Activated CD4-positive, CD25-positive, alpha-beta regulatory T cell treated with anti-CD3 and anti-CD28 coated beads, Interleukin-2, amount 50 U/mL, for 72 hours (primary cell): ENCODE measurements at places on chromosomes 1 and 21.

GRCh38 chr1:97461782-97462181 is 459.1 kb downstream of the DPYD start:
- no peak for DNase-seq

GRCh38 chr1:244183037-244183436 is 132.0 kb downstream of the ZBTB18 start:
- no peak for DNase-seq

DNA sequence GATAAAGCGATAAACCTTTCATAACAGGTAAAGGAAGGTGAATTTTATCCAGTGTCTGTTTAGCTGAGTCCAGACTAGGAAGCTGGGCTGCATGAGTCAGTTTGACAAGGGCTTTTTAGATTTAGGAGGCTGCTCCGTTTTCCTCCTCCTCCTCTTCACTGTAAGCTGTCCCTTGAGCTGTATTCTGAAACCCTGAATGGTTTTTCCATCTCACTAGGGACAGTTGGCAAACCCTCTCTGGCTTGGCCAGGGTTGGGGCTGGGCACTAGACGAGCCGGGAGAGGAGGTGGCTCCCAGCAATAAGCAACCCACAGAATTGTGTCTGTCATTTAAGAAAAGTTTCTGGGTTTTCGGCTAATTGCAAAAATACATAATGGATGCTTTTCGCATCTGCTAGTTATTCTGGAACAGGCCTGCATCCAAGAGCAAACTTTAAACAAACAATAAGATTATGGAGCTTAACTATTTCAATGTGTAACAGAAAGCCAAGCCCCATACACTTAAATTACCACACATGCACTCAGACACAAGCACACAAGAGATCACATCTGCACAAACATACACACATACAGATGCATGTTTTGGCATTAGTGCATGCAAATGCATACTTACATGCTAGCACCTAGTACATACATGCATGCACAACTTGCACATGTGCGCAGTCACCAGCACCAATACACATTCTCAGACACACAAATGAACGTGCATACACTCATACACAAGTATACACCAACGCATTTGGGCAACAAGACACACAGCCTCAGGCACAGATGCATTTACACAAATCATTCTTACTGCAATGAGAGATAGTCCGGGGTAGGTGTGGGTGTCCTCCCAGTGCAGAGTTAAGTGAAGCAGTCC is 27.8 kb upstream of the FOXE3 start:
- DNase-seq = no peak

GRCh38 chr1:171350594-171350993 is 36.6 kb downstream of the FMO4 start:
- DNase-seq = no peak

- DNase-seq = no peak
Measured at GRCh38 chr1:218565377-218565776, 220.2 kb downstream of the TGFB2 start.

DNA sequence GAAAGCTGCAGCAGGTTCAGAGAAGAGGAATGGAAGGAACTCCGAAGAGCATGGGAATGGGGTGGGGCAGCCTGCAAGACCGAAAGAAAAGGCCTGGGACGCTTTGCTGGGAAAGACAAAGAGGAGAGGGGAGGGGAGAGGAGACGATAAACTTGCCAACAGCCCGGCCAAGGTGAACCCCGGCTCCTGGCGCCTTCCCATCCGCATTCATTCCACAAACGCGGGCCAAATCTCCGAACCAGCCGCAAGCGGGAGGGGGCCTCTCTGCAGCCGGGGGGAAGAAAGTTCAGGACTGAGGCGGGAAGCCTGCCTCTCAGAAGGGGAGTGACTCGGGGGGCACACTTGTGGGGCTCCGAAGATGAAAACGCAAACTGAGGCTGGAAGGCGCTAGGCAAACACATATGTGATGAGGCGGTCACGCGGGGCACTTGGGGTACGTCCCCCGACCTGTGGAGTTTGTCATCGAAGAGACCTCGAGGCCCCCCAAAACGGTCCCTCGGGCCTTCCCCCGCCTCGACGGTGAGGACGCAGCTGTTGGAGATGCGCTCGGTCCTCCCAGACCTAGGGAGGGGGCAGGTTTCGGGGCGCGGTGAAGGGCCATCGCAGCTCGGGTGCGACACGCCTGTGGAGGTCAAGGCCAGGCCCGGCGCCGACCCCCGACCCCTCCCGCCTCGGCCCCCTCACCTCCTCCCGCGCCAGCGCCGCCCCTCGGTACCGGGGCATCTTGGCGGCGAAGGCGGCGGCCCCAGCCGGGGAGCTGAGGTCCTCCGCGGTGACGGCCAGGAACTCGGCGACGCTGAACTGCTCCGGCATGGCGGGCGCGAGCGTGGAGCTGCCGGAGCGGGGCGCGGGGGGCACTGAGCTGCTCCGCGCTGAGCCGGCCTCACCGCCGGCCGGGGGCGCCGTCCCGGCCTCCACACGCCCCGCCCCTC is at the start of gene ASAP3:
Gene ASAP3, minus strand, starts transcription at position 859 of the 932 bp plus-strand sequence. Its CDS starts 46 bp downstream, at position 813.
- peak; percentile 37 for DNase-seq

DNA sequence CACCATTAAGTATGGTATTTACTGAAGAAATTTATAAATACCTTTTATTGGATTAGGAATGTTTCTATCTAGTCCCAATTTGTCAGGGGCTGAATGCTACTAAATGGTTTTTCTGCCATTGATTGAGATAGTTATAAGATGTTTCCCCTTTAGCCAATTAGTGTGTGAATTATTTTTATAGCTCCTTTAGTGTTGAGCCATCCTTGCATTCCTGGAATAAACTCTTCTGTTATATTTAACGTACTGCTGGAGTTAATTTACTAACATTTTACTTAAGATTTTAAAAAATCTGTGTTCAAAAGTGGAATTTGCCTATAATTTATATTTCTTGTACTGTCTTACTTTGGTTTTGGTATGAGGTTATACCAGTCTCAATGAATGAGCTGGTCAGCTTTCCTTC is 25.4 kb upstream of the LRRC3 start:
- no peak for DNase-seq

- DNase-seq = no peak
Measured at GRCh38 chr1:183327434-183328290, 90.5 kb downstream of the NMNAT2 start.

DNA sequence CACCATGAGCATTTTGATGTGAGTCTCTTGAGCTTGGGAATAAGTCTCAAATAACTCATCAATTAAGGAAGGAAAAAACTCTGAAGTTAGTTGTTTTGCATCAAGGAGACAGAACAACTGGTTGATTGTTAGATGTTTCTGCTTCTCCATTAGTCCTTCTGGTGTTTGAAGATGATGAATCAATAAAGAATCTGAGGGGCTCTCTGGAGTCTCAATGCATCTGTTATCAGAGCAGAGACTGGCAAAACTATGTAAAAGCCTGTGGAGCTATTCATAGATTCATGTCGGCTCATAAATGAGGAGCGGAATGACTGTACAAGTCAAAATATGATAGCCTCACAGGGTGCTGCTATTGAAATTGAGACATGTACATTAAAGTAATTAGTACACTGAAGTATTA is 73.3 kb upstream of the ZC3H11B start:
- DNase-seq = no peak

DNA sequence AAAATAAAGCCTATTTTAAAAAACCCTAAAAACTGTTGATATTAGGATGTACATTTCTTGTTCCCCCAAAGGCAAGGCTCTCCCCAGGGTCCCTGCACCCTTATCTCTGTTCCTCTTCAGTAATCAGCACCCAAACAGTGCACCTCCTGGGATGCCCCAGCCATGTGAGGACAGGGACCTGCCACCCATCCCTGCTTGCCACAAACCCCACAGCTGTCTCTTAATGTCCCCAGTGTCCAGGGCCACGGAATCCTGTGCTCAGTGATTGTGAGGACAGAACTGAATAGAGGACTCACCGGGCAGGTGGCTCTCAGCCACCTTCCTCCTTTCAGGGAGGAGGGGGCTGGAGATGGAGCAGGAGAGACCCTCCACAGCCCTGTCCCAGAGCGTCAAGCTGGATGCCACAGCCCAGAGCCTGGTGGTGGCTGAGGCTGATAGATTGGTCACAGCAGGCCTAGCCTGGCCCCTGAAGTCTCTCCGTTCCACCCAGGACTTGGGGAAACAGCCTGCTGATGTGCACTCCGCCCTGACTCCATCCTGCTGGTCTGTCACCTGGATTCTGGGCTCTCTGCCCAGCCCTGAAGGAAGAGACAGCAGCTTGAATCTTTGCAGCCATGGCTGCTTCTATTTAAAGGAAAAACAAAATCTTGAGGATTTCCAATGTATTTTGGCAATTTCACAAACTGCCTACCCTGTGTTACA is 23.1 kb downstream of the RNF187 start:
- no peak for DNase-seq

GRCh38 chr21:33490991-33491372 is 534 bp downstream of the DNAJC28 start:
- DNase-seq = no peak

DNA sequence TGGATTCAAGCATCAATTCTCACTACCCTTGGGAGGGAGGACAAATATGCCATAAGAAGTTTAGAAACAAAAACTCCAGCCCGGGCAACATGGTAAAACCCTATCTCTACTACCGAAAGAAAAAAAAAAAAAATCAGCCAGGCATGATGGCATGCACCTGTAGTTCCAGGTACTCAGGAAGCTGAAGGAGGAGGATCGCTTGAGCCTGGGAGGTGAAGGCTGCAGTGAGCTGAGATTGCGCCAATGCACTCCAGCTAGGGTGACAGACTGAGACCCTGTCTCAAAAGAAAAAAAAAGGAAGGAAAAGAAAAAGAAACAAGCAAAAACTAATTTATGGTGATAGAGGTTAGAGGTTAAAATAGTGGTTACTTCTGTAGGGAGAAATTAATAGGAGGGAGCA is 9.6 kb downstream of the ZNF644 start:
- DNase-seq = no peak

GRCh38 chr1:233928123-233928522 is 23.6 kb downstream of the SLC35F3 start:
- DNase-seq = no peak

DNA sequence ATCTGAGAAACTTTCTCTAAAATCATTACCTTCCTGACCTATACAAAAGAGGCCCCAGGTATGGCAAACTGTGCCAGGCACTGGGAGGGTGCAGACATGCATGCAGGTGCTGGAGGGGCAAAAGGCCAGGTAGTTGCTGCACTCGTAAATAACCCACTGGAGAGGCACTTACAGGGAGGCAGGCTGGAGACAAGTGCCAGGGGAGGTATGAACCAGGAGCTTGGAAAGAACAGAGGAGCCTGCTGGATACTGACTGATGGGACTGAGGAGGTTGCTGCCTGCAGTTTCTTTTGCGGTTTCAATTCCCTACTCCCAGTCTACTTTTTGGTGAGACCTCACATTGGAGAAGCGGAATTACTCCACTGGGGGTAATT is 113.9 kb downstream of the DSCAM start:
- DNase-seq = no peak

DNA sequence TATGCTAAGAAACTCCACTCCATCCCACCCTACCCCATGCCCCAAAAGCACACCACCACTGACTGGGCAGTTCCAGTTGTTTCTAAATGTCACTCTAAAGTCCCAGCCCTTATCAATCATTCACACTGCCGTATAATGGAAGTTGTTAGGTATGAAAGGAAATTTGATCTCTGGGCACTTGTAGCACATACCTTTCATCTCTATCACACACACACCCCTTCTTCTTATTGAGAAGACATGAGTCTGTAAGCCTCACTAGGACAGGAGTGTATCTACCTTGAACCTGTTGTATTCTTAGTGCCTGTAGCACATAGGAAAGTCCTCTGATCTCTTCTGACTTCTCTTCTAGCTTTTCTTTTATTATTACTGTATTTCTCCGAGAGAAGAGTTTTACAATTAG is 22.3 kb upstream of the DHX9 start:
- no peak for DNase-seq

DNA sequence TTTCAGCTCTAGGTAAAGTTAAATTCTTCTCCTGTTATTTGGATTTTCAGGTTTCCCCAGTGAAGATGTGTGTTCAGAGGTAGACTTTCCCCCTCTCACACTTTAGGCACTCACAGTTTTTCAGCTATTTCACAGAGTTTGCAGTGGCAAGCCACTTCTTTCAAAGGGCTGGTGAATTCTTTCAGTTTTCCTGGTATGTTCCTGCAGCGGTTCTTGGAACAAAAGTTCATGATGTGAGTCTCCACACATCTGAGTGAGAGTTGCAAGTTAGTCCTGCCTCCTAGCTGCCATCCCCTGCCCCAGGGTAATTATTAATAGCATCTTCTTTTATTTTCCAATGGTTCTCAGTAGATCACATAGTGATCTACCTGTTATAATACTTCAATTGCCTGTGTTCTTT is 27.3 kb upstream of the CD84 start:
- no peak for DNase-seq

DNA sequence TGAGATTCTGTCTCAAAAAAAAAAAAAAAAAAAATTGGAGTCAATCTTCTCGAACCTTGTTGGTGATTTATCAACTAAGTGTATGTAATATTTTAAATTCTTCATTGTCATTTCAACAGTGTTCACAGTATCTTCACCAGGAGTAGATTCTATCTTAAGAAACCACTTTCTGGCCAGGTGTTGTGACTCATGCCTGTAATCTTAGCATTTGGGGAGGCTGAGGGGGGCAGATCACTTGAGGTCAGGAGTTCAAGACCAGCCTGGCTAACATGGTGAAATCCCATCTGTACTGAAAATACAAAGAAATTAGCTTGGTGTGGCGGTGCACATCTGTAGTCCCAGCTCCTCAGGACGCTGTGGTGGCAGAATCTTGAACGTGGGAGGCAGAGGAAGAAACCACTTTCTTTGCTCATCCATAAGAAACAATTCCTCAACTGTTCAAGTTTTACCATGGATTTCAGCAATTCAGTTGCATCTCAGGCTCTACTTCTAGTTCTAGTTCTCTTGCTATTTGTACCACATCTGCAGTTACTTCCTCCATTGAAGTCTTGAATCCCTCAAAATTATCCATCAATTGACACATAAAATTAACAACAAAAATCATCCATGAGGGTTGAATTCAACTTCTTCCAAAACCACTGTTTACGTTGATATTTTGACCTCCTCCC is 30.4 kb upstream of the EYA3 start:
- DNase-seq = no peak

GRCh38 chr21:42455196-42455595 is 40.8 kb downstream of the RSPH1 start:
- DNase-seq = no peak

DNA sequence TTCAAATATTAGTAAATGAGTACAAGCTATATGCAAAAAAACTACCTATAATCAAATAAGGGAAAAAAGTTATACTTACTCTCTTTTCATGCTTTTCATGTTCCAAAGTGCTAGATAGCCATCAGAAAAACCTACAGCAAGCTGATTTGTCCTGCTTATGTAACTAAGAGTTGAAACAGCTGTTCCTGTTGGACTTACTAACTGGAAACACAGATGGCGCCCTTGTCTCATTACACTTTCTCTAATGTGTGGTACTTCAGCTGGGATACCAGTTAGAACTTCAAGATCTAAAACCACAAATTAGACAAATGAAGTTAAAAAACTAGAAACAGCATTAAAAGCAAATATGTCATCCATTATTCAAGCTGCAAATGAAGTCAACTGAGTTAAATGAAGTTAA is 24.3 kb downstream of the AHCTF1 start:
- no peak for DNase-seq

DNA sequence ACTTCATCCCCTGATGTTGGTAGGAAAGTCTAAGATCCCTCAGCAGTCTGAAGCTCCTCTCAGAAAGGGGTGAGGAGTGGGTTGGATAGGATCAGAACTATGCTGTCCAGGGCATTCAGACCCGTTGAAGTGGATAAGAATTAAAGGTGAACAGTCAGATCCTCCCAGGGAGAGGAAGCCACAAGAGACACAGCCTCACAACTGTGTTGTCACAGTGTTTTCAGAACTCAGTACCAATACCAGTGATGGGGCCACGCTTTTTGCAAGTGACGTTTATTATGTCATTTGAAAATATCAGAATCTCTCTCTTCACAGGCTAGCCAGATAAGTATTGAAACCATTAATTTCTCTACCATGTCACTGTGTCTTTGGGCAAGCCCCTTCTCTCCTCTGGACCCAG is 15.4 kb upstream of the EPS15 start:
- DNase-seq = no peak
